CD8-positive, alpha-beta memory T cell (primary cell): ENCODE measurements at places on chromosomes 5 and 9.

GRCh38 chr5:171893290-171893886, 107.8 kb downstream of the SMIM23 start:
- DNase-seq, result no peak
- H3K36me3 ChIP-seq, result peaks cover 10% of the 10 kb centered on the region
- H3K27ac ChIP-seq, result no peak overlapping the region
- no peak overlapping the region for H3K4me3 ChIP-seq

GRCh38 chr5:16732356-16732755, 115.6 kb upstream of the RETREG1 start:
- H3K27ac ChIP-seq, result no peak overlapping the region
- H3K4me1 ChIP-seq, result no peaks in the 10 kb centered on the region
- no peaks in the 10 kb centered on the region for H3K36me3 ChIP-seq

DNA sequence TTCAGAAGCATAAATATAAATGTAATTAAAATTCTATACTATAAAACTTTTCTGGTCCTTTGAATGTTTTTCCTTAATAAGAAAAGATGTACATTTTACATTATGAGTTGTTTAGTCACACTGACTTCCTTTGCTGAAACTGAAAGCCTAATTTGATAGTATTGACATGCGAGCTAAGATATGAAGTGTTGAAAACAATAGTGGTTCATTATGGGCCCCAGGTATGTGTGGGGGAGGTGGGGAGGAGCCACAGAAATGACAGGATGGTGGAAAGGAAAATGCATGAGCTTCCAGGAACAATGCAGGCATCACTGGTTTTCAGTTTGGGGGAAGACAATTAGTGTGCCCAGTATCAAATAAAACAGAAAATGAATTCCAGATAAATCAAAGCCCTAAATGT, 35.4 kb upstream of the RLN1 start:
- H3K36me3 ChIP-seq, result no peaks in the 10 kb centered on the region
- DNase-seq, result no peak
- no peak overlapping the region for H3K4me3 ChIP-seq
- H3K4me1 ChIP-seq, result no peaks in the 10 kb centered on the region

GRCh38 chr9:137478962-137479861, 20.1 kb upstream of the NSMF start:
- H3K4me1 ChIP-seq, result no peaks in the 10 kb centered on the region
- no peak overlapping the region for H3K27ac ChIP-seq
- H3K27me3 ChIP-seq, result no peaks in the 10 kb centered on the region
- H3K4me3 ChIP-seq, result no peak overlapping the region
- H3K36me3 ChIP-seq, result no peaks in the 10 kb centered on the region

GRCh38 chr9:125964702-125965225, 217.6 kb downstream of the PBX3 start:
- H3K4me3 ChIP-seq, result no peak overlapping the region
- no peaks in the 10 kb centered on the region for H3K4me1 ChIP-seq
- H3K27me3 ChIP-seq, result no peaks in the 10 kb centered on the region
- DNase-seq, result no peak

- no peak overlapping the region for H3K27ac ChIP-seq
- no peak for DNase-seq
- H3K27me3 ChIP-seq, result no peaks in the 10 kb centered on the region
- no peaks in the 10 kb centered on the region for H3K4me1 ChIP-seq
Measured at GRCh38 chr5:179900711-179901110, 7.0 kb downstream of the TBC1D9B start.

GRCh38 chr5:81544351-81545018, 150.6 kb upstream of the ACOT12 start:
- H3K27ac ChIP-seq, result no peak overlapping the region
- no peak for DNase-seq
- no peak overlapping the region for H3K4me3 ChIP-seq
- no peaks in the 10 kb centered on the region for H3K27me3 ChIP-seq
- H3K36me3 ChIP-seq, result no peaks in the 10 kb centered on the region
- H3K4me1 ChIP-seq, result no peaks in the 10 kb centered on the region
